ENCODE measurements at places on chromosomes 1 and 21.

GRCh38 chr1:33661811-33662454 is 189.5 kb downstream of the ZSCAN20 start:
- DNase-seq: no peak

GRCh38 chr1:20376171-20376570 is 85.5 kb downstream of the VWA5B1 start:
- no peak for DNase-seq

DNA sequence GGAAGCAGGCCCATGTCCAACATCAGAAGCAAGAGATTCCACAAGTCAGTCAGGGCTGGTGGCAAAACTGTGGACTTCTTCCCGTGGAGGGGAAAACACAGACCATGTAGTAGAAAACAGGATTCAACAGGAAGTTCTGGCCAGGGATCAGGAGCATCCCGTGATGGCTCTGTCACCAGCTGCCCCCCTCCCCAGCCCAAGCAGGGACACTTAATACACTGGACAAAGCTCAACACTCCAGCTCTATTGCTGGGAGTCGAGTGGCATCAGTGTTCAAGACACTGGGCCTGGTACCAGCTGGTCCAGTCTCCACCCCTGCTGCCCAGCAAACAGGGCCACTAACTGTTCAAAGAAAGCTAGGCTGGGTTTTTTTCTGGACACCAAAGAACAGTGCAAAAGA is 3.7 kb downstream of the SLC45A3 start:
- DNase-seq: no peak

- no peak for DNase-seq
Measured at GRCh38 chr1:206792939-206793607, 20.8 kb upstream of the IL10 start.

GRCh38 chr1:228178737-228179684 is 13.4 kb downstream of the IBA57 start:
- no peak for DNase-seq

- no peak for DNase-seq
Measured at GRCh38 chr1:154813846-154814505, 56.1 kb downstream of the KCNN3 start.

GRCh38 chr1:230698130-230698529 is 15.8 kb downstream of the AGT start:
- DNase-seq: peak; percentile 27
